ENCODE measurements at places on chromosomes 4 and X.
A peak's percentile ranks its signal among the peaks of the same experiment; 100 is the strongest.

- DNase-seq, result no peak
These were observed 17.6 kb downstream of the UNC5C start for GRCh38 chr4:95531141-95531540.

DNA sequence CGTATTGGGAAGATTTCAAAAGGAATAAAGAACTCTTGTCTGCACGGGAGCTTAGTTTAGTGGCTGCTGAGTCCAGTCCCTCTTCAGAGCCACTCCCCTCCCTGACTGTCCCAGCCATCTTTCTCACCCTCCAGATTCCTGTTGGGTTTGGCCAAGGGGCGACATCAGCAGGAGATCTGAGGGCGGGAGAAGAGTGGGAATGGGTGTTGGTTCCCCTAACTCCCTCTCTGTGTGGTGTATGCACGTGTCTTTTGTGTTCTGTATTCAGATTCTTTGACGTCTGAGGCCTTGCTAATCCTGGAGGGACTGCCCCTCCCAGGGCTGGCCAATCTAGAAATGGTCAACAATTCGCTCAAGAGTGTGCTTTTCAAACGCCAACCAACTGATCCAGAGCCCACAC is 37.4 kb downstream of the CYTL1 start:
- DNase-seq, result no peak

DNA sequence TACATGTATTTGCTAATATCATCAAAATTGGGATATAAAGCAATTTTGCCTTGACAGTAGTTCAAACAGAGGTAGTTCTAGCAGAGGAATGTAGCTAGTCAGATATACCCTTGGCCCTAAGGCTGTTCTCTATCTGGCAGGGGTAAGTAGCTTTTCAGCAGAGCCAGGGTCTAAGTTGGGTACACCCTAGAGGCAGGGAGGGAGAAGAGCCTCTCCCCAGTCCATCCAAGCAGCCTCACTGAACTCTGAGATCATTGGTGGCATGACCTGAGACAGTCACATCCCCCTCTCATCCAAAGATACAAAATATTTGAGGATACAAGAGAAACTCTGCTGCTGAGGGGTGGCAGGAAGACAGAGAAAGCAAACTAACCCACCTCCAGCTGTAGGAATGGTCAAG is 343.7 kb downstream of the DHX15 start:
- DNase-seq, result no peak

- no peak for DNase-seq
These were observed 37.0 kb downstream of the XK start for GRCh38 chrX:37722595-37722994.

- no peak for DNase-seq
These were observed 115.5 kb downstream of the FNIP2 start for GRCh38 chr4:158884280-158884679.

DNA sequence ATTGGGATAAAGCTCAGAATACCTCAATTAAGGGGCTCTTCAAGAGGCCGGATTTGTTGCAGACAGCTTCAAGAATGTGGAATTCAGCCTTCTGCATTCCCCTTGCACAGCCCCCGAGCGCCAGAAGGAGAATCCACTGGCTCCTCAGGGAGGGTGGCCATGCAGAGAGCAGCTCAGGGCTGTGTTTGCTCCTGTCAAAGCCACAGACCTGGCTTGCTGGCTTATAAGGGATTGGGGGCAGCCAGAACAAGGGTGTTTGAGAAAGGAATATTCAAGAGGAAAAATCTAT is 36.8 kb downstream of the ING2 start:
- DNase-seq, result no peak

- no peak for DNase-seq
These were observed 464.4 kb upstream of the BOD1L1 start for GRCh38 chr4:14091966-14092365.

- no peak for DNase-seq
These were observed 47.4 kb downstream of the FGF2 start for GRCh38 chr4:122873821-122874593.

- DNase-seq, result peak; percentile 64
These were observed at the start of gene TBC1D1 for GRCh38 chr4:37890801-37891259. Gene TBC1D1, plus strand, starts transcription at chr4:37891084. Its CDS starts 11,012 bp downstream, at chr4:37902096.

DNA sequence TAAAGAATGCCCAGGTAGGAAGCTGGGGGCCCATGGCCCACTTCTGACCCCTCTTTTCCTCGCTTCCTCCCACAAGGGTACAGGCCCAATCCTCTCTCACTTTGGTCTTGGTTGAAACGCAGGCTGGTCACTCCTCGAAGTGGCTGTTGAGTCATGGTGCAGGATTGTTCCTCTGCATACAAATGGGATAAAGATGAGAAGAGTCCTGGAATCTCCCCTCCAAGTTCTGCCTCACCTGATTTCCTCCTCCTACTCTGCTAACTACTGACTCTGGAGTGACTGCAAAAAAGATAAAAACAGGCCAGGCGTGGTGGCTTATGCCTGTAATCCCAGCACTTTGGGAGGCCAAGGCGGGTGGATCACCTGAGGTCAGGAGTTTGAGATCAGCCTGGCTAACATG is 1.7 kb downstream of the WDR45 start:
- DNase-seq, result no peak

Measured in head of caudate nucleus (tissue), 42 donors.